ENCODE measurements at places on chromosomes 3 and 15. TPM values are rescaled to one million over a fixed set of nuclear protein-coding genes. Genes with fewer than 3 reads are reported as not detected.

The TERC gene
- not detected for polyA plus RNA-seq

The HESX1 gene
- polyA plus RNA-seq: 2.1 TPM

The DPPA4 gene
- not detected for polyA plus RNA-seq

The GATA2 gene
- 22.9 TPM for polyA plus RNA-seq

The MYRIP gene
- 0.92 TPM for polyA plus RNA-seq

The BNC1 gene
- not detected for polyA plus RNA-seq

The MEIS2 gene
- 14.7 TPM for polyA plus RNA-seq

The ECE2 gene
- not detected for polyA plus RNA-seq

The CIB2 gene
- polyA plus RNA-seq: 29.9 TPM

The BFSP2 gene
- polyA plus RNA-seq: 0.86 TPM

The ALDH1A2 gene
- 24.4 TPM for polyA plus RNA-seq

The SEC11A gene
- 161 TPM for polyA plus RNA-seq

The CCRL2 gene
- 2.1 TPM for polyA plus RNA-seq

The DNAH1 gene
- polyA plus RNA-seq: 1.7 TPM

The FBXW12 gene
- not detected for polyA plus RNA-seq

The PTX3 gene
- 0.45 TPM for polyA plus RNA-seq

The CCR8 gene
- not detected for polyA plus RNA-seq

Measured in kidney (tissue), 22 donors.